ENCODE measurements at places on chromosomes 2 and 18.
A peak's percentile ranks its signal among the peaks of the same experiment; 100 is the strongest.

DNA sequence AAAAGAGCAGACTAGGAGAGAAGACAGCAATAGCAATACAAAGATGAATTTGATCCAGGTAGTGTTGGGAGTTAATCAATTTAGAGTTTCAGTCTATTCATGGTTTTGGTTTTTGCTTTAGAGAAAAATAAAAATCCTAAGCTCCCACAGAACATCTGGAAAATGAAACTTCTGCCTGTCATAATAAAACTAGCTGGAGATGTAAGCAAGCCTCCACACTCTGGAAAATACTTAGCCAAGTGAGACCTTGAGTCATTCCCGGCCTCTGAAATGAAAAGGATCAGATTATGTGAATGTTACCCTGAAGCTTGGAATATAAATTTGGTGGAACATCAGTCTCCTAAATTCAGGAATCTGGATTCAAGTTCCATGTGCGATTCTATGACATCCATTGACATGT, 485.6 kb upstream of the SPRED2 start:
- DNase-seq, result no peak

- DNase-seq, result no peak
These were observed 36.5 kb downstream of the EFR3B start for GRCh38 chr2:25078170-25079049.

- no peak for DNase-seq
These were observed 28.6 kb downstream of the DNMT3A start for GRCh38 chr2:25312958-25313710.

DNA sequence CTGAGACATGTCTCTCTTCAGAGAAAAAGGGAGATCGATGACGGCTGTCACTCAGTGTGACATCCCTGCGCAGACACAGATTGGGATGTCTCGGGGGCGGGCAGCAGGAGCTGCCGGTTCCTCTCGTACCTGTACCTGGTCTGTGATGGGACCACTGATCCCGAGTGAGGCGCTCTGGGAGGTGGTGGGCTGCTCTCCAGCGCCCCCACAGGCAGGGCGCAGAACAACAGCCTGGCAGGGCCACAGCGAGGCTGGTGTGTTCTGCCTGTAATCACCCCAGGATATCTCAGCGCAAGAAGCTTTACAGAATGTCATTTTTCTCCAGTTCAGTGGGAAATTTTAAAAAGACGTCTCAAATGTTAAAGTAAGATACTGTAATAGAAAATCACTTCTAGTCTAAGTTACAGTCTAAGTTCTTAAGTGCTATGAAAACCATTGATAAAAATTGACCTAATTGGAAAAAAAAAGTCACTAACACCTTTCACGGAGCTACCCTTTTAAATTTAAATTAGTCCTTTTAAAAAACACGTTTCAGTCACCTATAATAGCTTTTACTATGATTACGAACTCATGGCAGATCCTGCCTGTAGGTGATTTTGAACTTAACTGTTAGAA, 189.8 kb downstream of the SNTG2 start:
- no peak for DNase-seq

GRCh38 chr2:240023792-240024191, 1.4 kb downstream of the NDUFA10 start:
- no peak for DNase-seq

DNA sequence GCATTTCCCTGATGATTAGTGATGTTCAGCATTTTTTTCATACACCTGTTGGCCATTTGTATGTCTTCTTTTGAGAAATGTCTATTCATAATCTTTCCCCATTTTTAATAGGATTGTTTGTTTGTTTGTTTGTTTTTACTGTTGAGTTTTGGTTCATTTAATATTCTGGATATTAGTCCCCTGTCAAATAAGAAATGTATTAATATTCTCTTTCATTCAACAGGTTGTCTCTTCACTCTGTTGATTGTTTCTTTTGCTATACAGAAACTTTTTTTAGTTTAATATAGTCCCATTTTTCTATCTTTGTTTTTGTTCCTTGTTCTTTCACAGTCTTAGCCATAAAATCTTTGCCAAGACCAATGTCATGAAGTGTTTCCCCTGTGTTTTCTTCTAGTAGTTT, 22.1 kb downstream of the ACVR1C start:
- no peak for DNase-seq

DNA sequence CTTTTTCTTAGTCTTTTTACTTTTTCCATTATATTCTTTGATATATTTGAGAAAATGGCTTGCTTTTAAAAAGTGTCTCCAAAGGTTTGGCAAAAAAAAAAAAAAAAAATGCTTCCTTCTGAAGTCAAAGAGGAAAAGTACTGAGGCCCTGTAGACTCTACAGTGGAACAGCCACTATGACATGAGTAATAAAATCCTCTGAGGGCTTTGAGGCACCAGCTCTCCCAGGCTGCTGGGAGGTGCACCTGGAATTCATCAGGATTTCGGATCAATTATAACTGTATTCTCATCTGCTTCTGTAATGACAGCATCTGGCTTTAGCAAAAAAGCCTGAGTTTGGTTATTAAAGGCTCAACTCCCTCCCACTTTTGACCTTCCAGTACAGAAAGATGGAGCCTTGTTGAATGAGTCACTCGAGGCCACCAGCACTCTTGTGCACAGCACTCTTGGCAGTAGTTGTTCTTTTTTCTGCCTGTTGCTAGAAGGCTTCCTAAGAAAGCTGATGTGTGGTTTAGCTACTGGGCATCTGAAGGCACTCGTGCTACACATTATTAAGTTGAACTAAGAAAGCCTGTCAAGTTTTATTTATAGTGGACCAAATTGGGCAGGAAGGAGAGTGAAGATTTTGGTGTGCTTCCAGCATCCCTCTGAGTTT, 131.3 kb downstream of the PRPF40A start:
- peak; percentile 93 for DNase-seq

DNA sequence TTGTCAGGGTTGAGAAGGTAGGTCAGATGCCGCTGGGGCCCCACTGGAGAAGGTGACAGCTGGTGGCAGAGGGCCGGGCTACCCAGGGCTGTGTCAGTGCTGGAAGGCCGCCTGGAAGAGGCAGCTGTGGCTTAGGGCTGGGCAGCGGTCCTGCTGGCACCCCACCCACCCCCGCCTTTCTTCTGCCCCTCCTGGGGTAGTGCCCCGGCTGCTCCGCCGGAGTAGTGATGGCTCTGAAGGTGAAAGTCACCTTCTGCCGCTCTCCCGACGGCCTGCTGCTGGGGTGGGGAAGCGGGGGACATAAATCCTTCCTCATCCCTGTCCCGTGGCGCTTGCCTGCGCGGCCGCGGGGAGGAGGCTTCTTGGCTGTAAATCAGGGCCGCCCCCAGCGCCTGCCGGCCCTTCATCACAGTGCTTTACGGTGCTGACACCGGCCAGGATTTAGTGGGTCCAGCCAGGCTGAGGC, 332.2 kb downstream of the DYSF start:
- DNase-seq, result no peak

DNA sequence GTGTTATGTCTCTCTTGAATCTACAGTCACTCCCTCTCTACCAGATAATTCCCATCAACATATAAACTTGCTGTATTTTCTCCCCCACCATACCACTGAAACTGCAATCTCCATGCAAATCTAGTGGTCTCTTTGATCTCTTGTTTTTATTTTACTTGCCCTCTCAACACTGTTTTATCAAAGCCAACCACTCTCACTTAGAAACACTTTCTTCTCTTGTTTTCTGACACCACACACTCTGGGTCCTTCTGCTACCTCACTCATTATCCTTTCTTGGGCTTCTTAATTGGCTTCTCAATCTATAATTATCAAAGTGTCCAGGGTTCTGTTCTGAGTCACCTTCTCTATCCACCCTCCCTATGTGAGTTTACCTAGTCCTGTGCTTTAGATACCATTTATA, 2.0 kb upstream of the MCFD2 start:
- no peak for DNase-seq

DNA sequence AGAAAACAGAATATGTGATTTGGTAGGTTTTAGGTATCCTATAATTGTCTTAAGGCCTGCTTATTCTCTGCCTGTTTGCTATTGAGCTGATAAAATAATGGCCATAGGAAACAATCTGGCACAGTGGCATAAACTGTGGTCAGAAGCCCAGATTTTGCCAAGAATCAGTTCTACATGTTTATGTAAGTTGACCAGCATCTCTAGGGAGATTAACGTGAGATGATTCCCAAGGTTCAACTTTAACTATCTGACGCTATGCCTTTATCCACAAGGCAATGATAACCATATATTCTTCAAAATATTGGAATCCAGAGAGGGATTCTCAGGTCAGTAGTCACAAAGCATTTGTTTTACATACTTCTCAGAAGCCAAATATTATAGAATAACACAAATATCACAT, 25.6 kb downstream of the AP1S3 start:
- no peak for DNase-seq

DNA sequence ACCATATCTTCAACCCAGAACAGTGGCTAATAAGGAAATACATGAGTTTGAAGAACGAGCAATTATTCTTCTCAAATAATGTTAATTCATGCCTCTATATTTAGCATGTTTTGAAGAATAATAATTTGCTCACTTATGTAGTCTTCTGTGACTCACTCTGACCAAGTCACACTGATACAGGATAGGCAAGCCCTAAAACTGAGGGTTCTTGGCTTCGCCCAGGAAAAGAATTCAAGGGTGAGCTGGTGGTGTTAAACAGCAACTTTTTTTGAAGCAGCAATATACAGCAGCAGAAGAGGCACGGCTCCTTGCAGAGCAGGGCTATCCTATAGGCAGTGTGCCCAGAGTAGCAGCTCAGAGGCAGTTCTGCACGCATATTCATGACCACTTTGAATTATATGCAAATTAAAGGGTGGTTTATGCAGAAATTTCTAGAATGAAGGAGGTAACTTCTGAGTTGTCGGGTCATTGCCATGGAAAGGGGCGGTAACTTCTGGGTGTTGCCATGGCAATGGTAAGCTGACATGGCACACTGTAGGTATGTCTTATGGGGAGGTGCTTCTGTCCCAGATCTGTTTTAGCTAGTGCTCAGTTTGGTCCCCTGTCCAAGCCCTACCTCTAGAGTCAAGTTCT, 200.6 kb downstream of the RND3 start:
- DNase-seq, result no peak

DNA sequence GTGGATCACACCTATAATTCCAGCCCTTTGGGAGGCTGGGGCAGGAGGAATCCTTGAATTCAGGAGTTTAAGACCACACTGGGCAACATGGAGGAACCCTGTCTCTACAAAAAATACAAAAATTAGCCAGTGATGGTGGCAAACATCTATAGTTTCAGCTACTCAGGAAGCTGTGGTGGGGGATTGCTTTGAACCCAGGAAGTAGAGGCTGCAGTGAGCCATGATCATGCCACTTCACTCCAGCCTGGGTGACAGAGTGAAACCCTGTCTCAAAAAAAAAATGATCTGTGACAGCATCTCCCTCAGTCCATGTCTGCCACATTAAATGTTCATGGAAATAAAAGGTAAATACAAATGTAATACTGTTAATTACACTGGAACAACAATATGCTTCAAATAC, 121.4 kb upstream of the COL5A2 start:
- DNase-seq, result no peak

DNA sequence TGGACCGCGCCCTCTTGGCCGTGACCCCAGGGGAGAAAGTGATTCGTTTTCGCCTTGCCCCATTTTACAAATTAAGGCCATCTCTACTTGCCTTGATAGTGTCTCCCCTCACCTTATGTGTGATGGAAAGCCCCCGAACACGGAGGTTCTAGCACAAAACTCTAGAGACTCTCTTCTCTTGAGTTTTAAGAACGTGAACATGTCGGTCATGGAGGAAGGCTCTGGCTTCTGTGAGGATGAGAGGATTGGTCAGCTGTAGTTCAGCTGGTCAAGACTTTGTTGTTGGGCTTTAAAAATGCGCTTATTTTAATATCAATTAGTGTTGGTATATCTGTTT, 828 bp downstream of the DYNC1I2 start:
- no peak for DNase-seq

- no peak for DNase-seq
These were observed 158.9 kb downstream of the DPP4 start for GRCh38 chr2:161915121-161915520.

- DNase-seq, result peak; percentile 36
These were observed 45.3 kb upstream of the SPAG16 start for GRCh38 chr2:213238753-213239495.

- DNase-seq, result no peak
These were observed 24.4 kb upstream of the DTNB start for GRCh38 chr2:25697559-25698341.

GRCh38 chr2:106338043-106338442, 130.2 kb downstream of the RGPD3 start:
- no peak for DNase-seq

- no peak for DNase-seq
These were observed 33.8 kb upstream of the DNAJC10 start for GRCh38 chr2:182682210-182682609.

- peak; percentile 39 for DNase-seq
These were observed 29.4 kb downstream of the KATNAL2 start for GRCh38 chr18:46946656-46947282.
